ENCODE measurements at places on chromosomes 5 and 9.

DNA sequence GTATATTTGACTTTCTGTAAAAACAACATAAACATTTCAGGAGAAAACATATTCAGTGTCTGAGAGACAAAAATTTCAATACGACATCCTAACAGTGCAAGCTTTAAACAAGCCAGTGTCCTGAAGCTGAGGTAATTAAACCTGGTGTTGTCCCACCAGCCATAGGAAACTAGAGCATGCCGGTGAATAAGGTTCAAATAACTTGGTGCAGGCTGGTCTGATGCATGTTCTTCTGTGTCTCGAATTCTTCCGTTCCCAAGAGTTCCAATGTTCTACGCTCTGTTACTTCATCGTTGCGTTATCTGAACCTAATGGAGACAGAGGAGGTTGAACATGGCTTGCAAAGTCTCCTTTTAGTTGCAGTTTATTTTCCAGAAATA, 48.9 kb downstream of the ADAMTS16 start:
- DNase-seq: no peak

DNA sequence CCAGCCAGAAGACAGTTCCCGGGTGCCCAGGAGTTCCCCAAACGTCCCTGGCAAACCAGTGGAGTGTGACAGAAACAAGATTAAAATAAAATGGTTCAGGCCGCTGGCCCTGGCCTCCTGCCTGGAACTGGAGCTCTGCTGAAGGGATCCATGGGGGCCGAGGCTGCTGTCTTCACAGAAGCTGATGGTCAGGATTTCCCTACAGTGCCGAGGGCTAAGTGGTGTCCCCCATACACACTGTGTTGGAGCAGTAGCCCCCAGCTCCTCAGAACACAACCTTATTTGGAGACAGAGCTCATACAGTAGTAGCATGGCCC, 55.9 kb downstream of the MRPL36 start:
- DNase-seq: no peak

DNA sequence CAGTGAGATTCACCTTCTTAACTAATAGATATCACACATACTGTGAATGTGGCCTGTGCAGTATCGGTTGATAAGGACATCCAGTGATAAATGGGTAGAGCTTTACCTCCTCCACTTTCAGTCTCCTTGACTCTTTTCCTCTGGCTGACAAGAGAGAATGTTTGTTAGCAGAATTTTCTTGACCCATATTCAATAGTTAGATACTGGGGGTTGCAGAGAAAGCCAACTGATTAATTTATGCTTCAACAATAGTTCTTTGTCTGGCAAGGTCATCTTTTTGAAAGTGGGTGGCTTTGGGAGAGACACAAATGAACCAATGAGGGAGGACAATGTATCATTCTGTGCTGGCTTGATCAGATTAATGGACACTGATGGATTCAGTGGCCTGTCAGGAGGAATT, 30.3 kb downstream of the TTC23L start:
- no peak for DNase-seq

GRCh38 chr5:159911349-159911748, 4.9 kb upstream of the ADRA1B start:
- no peak for DNase-seq

DNA sequence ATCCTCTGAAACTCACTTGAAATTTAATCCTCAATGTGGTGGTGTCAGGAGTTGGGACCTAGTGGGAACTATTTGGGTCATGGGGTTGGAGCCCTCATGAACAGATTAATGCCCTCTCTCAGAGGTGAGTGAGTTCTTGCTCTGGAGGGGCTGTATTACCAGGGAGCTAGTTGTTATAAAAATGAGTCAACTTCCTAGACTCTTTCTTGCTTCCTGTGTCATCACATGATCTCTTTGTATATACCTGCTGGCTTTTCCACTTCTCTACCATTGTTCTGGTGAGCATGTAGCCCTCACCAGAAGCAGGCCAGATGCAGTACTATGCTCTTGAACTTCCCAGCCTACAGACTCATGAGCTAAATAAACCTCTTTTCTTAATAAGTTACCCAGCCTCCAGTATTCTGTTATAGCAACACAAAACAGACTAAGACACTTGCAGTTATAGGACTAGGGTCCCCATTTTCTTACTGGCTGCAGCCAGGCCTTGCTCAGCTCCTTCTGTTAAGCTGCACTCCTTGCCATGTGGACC, 127.5 kb downstream of the SUSD1 start:
- DNase-seq: no peak

DNA sequence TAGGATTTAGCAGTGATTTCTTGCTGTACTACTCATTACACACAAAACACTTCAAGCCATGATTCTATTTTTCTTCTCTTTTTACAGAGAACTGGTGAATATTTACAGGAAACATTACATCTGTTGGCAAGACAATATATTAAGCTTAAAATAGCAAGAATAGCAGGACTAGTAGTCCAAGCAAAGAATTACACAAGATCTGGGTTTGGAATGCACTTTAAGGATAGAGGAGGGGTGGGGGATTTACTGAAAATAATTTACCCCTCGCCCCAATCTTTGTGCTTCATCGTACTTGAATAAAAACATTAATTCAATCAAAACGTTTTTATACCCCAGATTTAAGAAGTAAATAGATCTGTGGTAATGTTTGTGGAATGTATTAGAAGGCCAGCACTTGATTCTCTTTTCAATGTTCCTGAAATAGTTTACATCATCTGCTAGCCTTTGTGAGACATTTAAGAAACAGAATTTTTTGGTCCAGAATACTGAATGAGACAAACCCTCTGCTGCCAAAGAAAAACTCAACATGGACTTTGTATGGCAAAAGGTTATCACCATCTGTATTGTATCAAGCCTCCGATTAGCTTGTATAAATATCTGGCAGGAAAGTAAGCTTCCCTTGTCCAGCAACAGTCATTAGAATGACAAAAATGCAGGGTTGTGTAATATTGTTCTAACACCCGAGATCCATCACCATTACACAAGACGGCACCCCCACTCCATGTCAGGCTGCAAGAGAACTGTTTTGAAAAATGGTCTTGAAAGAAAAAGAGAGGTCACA, 23.8 kb downstream of the SVEP1 start:
- no peak for DNase-seq

DNA sequence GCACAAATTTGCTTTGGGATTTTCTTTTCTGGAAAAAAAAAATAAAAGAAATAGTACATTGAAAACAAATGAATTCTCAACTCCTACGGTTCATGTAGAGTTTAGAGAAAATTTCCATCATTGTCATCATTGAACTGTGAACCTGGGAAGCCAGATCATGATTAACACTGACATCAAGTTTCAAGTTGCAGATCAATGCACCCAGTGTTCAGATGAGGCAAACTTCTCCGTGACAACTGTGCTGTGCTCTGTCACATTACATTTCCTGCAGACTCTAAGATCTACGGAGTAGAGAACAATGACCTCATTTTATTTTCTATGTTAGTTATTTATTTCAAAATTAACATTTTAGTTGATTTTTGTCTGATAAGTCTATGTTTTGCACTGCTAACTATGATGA, 99.7 kb downstream of the MAP1B start:
- no peak for DNase-seq

DNA sequence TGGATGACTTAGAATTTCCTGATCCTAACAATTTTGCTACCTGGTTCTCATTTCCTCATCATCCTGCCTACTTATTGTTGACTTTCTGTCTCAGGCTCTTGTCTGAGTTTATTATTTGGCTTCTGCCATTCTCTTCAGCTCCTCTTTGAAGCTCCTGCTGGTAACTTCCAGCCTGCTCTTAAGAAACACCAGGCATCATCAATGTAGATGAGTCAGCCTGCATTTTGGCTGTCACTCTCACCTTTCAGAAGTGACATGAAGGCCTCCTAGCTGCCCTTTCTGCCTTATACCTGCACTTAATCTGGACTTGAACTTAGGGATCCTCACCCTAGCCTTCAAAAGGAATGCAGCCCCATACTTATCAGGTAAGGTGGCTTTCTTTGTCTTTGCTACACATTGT, 551.8 kb upstream of the ZNF608 start:
- DNase-seq: no peak

DNA sequence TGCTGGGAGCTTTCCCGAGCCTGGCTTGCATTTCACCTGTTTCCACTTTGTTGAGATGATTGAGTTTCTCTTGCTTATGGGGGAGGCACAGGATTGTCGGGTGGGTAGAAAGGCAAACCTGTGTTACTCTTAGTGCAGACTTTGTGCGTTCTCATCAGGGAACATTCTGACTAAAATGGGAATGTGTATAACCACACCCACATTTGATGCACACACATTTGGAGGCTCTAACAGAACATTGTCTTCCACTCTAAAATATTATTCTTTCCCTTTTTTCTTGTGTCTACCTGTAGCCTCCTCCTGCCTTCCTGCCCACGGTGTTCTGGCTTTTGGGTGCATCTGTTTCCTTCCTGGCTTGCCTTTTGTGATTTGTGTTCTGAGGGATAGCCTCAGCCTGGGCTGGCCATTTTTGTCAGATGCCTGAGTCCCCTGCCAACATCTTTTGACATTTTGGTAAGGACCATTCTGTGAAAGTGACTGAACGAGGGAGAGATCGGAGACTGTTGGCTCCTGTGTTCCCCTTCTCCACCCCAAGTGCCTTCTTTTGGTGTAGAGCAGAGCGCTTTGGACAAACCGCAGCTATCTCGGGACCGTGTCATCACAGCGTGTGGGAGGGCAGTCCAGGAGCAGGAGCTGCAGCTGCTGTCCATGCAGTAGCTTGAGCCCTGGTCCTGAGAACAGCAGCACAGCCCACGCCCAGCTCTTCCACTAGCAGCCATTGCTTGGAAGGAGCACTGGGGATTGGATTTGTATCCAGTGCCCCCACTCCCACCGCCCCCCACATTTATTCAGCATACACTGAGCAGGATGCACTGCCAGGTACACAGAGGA, 101.4 kb downstream of the ARHGAP26 start:
- DNase-seq: no peak

- no peak for DNase-seq
These were observed 89.9 kb downstream of the SEMA5A start for GRCh38 chr5:9455826-9456434.

- no peak for DNase-seq
These were observed 53.3 kb downstream of the PCA3 start for GRCh38 chr9:76817489-76817888.

GRCh38 chr5:68216245-68217046, 890 bp downstream of the PIK3R1 start:
- peak; percentile 54 for DNase-seq

GRCh38 chr9:134556531-134557068, 85.0 kb upstream of the COL5A1 start:
- DNase-seq: no peak

DNA sequence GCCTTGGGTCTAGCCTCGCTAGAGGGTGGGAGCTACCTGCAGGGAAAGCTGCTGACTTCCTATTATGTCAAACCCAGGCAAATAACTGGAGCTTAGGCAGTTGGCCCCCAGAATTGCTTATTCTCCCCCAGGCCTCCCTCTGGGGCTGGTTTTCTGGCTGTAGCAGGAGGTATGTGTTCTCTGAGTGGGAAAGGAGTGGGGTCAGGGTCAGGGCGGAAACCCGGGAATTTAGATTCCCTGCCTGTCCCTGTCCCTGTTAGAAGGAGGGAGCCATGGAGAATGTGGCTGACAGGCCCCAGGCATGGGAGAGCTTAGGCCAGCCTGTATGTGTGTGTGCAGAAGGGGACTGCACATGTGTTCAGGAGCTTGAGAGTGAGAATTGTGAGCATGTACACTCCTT, 13.6 kb upstream of the CXXC5 start:
- DNase-seq: no peak

DNA sequence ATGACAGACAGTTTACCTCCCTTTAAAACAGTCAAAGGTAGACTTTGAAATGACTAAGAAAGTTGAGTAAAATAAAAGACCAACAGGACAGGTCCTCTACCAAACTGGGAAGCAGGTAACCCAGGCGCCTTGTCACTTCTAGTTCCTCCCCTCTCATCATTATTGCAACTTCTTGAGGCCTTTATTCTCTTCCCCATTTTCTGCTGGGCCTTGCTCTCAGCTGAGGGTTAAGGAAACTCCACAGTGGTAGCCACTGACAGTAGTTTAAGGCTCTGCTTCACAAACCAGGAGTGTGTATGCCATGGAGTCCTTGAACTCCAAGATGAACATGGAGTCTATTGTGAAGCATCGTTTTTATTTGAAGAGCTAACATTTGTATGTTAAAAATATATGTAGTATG, 36.9 kb upstream of the TCERG1 start:
- DNase-seq: no peak

- no peak for DNase-seq
These were observed 5.8 kb upstream of the C6 start for GRCh38 chr5:41218929-41219657.

GRCh38 chr5:10448754-10449360, 7.2 kb downstream of the ROPN1L start:
- no peak for DNase-seq

GRCh38 chr9:126621061-126621918, 7.6 kb downstream of the LMX1B start:
- DNase-seq: no peak

- no peak for DNase-seq
These were observed 50.7 kb upstream of the GRHPR start for GRCh38 chr9:37371565-37372464.

GRCh38 chr5:1800472-1801221, 560 bp upstream of the NDUFS6 start:
- peak; percentile 24 for DNase-seq

DNA sequence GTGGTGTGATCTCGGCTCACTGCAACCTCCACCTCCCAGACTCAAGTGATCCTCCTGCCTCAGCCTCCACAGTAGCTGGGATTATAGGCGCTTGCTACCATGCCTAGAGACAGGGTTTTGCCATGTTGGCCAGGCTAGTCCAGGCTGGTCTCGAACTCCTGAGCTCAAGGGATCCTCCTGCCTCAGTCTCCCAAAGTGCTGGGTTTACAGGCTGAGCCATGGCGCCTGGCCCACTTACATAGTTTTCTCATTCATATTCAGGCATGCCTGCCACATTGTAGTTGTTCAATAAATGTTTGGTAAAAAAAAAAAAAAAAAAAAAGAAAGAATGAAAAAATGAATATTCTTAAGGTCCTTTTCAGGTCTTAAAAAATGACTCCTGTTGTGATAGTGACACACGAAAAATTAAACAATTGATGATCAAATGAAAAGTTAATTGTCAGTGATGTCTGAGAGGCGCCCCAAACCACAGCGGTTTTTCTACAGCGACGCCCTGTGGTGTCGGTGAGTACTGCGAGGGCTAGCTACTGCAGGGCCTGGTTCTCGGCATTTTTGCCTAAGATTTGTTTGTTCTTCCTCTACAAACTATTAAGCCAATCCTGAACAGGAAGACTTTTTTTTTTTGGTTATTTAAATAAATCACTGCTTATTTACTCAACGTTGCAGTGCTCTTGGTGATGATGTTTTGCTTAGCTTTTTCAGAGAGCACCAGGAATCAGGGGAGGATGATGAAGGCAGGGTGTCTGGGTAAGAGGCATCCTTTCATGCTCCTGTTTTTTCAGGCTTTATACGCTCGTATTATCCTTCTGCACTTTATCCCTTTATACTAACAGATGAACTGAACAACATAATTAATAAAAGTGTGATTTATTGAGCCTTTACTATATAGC, 67.0 kb upstream of the DPYSL3 start:
- DNase-seq: peak; percentile 13
